NCI-H2081 treated with DMSO at 0.1 percent for 48 hours (cell line): ENCODE measurements at places on chromosomes 6 and 20.
A peak's percentile ranks its signal among the peaks of the same experiment; 100 is the strongest.

DNA sequence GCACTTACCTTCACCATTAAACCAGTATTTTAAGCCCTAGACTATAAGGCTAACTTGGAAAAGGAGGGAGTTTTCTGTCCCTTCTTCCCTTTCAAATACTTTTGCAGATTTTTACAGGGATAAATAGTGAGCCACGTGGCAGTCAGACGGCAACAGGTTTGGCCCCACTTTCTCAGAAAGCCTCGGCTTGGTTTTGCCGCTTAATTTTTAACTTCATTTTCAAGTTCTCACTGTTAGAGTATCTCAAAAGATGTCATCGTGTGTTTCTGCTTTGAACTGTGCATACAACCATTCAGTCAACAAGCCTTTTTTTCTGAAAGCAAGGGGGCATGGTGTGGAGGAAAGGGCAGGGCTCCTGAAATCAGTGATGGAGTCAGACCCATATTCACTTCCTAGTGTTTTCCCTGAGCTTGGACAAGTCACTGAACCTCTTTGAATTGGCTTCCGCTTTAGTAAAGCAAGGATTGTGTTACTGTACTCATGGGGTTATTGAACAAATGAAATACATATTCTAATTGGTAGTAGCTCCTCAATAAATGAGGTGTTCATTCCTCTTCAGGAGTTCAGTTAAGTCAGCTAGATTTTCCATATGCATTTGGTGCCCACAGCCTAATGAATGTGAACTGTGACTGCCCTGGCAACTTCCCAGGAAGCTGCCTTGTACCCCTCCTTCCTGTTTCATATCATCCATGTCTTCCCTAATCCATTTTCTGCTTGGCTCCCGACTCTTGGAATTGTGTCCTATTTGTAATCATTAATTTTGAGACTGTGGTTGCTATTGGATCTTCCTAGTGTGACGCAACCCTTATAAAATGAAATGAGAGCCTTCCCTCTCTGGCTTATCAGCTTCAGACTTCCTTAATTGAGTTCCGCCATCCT is at the start of gene SLC17A2:
Gene SLC17A2, minus strand, starts transcription at position 160 of the 879 bp plus-strand sequence. CDS start 4,895 bp downstream, outside the sequence.
- DNase-seq, result no peak

GRCh38 chr6:72699159-72699558 is 77.3 kb downstream of the KCNQ5 start:
- DNase-seq, result no peak

DNA sequence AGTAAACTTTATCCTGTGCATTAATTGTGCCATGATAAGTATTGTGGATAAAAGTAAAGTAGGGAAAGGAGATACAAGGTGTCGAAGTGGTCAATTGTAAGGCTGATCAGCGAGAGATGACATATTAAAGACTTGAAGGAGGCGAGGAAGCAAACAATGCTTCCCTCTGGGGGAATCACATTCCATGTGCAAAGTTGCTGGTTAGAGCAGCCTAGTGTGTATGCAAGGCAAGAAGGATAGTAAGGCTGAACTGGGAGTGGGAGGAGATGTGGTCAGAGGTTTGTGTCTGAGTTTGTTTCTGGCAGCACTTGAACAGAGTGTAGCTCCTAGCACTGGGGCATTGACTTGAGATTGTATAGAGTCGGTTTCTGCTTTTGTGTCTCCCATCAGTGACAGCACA is 122.9 kb downstream of the SLC35F1 start:
- no peak for DNase-seq

- no peak for DNase-seq
These were observed 3.3 kb downstream of the VEGFA start for GRCh38 chr6:43773050-43773979.

DNA sequence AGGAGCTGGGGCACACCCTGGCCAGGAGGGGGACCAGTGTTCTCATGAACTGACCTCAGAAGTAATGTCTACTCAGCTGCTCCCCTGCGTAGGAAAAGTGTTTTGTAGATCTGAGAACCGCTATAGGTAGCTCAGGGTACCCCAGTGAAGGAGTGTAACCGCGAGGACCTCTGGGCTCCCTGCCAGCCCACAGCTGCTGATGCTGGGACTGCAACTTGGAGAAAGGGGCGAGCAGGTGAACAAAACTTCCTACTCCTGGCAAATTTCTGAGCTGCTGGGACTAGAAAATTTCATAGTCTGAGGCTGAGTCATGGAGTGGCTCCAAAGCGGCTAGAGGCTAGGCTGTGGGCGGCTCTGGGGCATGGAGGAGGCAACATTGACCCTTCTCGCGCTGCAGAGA is 51.9 kb downstream of the PYGB start:
- DNase-seq, result no peak

DNA sequence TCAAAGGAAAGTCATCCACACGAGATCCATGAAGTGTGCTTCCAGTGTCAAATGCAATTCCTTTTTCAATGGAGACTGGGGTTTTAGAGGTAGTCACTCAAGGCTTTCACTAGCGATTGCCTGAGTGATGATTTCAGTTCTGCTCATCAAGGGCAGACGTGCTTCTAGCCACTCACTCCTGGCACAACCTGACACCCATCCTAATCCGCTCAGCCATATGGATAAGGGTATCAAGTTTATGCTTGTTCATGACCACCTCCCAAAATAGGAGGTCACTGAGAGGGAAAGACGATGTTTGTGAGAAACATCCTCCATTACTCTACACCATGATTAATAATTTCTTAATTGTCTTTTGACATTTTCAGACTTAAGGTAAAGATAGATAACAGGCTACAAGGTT is 91.3 kb upstream of the HEY2 start:
- no peak for DNase-seq

- DNase-seq, result no peak
These were observed 356 bp upstream of the IRAK1BP1 start for GRCh38 chr6:78867020-78867369.

DNA sequence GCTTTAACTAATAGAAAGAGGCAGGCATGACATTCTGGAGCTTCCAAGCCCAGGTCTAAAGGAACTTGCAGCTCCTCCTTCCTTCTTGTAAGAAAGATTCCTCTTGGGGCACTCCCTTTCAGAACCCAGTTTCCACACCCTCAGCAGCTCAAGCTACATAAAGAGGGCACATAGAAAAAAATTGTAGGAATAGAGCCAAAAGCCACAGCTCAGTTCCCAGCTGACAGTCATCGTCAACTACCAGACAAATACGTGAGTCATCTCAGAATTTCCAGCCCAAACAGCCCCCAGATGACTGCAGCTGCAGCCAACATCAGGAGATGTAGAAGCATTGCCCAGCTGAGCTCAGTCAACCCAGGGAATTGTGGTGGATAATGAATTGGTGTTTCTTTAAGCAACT is 349.8 kb upstream of the ARID1B start:
- no peak for DNase-seq

GRCh38 chr6:27237089-27237803 is 10.3 kb upstream of the PRSS16 start:
- no peak for DNase-seq

DNA sequence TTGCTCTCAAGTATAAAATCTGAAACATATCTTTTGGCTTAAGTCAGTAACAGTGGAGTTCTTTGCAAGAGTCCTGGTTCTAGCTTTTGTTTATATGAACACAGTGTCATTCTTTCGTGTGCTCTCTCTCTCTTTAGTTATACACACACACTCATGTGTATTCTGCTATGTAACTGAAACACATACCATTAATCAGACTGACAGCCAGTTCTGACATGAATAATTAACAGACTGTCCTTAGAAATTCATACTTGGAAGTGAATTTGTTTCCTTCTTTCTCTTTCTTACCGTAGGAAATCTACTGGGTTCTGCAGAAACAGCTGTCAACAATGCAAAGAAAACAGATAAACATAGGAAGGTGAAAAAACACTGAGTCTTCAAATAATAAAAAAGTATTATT is 2.5 kb downstream of the MCM9 start:
- DNase-seq, result no peak

- no peak for DNase-seq
These were observed 126.0 kb downstream of the RNASET2 start for GRCh38 chr6:166830185-166830890.

- DNase-seq, result no peak
These were observed 9.3 kb downstream of the SERAC1 start for GRCh38 chr6:158158748-158159147.

GRCh38 chr6:48419992-48420391 is 309.0 kb upstream of the PTCHD4 start:
- DNase-seq, result no peak

DNA sequence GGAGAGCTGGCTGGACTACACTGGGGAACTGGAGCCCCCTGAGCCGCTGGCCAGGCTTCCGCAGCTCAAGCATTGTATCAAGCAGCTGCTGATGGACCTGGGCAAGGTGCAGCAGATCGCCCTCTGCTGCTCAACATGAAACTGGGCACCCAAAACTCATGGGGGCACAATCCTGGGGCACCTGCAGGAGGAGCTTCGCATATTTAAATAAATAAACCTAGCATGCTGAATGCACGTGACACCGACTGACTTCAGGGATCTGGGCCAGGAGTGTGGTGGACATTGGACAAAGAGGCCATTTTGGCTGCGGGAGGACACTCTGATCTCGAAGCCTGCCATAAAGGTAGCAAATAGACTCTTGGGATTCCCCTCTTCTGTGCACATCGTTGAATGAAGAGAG is 6.8 kb downstream of the SCAND1 start:
- peak; percentile 3 for DNase-seq

GRCh38 chr20:35263532-35264341 is 14.2 kb downstream of the MMP24OS start:
- DNase-seq, result no peak

DNA sequence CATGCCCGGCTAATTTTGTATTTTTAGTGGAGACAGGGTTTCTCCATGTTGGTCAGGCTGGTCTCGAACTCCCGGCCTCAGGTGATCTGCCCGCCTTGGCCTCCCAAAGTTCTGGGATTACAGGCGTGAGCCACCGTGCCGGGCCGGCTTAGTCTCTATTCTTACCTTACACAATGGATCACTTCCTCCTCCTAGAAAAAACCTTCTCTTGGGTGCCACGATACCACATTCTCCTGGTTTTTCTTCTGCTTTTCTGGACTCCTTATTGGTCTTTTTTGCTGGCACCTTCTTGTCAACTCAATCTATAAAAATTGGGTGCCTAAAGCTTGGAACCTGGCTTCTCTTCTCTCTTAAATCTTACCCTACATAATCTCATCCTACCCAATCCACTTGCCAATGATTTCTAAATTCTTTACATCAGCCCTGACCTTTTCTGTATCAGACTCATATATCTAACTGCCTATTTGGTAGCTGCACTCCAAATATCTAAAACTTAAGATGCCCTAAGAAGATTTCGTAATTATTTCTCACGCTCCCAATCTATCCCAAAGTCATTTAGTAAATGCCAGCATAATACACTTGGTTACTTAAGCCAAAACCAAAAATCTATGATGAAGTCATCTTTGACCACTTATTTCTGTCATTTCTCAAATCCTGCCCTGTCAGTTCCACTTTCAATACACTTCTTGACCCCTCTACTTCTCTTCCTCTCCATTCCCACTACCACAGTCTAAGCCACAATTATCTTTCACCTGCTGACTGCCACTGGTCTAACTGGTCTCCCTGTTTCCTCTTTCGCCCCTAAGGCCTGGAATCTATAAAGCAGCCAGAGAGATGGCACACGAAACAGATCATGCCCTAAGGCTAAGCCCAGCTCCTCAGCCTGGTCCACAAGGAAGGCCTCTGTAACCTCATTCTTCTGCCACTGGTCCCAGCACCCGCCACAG is 43.2 kb downstream of the ELMO2 start:
- no peak for DNase-seq

- DNase-seq, result no peak
These were observed 181.9 kb downstream of the SCP2D1 start for GRCh38 chr20:18995455-18995854.

DNA sequence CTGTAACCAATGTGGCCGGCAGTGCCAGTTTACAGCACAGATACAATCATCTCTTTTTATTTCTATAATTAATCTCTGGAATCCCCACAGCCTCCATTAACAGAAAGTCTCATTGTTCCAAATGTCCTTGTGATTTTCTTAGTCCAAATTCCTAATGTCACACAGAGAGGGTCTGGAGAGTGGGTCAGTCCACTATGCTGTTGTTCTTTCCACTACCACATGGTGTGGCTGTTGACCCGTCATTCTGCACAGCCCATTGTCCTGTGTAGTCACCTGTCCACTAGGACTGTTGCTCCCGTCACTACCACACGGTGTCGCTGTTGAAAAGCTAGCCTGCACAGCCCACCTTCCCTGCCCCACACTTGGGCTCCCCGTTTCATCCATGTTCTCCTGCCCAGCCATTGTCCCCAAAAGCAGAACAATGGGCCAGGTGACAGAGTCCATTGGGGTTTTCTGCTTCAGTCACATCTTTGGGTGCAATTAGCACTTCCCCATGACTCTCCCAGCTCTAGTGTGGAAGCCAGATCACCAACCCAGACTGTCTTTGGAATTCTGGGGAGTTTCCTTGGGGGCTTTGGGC is 8.6 kb upstream of the LBP start:
- no peak for DNase-seq

- no peak for DNase-seq
These were observed 156.4 kb upstream of the PDE10A start for GRCh38 chr6:165819394-165819793.

GRCh38 chr20:41508335-41508734 is 109.8 kb downstream of the CHD6 start:
- no peak for DNase-seq

DNA sequence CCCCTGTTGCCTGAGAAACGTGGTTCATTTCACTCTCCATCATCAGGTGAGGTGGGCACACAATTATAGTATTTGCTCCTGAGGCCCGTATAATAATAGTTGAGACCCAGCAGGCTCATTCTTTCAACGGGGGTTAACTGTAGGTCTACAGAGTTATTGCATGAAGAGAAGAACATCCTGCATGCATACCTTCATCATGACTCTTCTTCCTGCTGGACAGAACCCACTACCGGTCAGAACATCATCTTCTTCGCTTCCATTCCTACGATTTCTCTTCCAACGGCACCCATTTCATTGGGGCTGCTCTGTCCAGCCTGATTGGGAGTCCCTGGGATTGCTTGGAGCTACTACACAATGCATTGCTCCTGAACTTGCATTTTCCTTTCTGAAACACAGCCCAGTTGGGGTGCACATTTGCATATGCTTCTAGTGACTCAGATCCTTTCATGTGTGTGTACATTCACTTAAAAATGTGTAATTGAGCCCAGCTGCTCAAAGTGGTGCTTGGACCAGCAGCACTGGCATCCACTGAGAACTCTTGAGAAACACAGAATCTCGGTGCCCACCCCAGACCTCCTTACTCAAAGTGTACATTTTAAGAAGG is 57.4 kb downstream of the SLC24A3 start:
- DNase-seq, result no peak

DNA sequence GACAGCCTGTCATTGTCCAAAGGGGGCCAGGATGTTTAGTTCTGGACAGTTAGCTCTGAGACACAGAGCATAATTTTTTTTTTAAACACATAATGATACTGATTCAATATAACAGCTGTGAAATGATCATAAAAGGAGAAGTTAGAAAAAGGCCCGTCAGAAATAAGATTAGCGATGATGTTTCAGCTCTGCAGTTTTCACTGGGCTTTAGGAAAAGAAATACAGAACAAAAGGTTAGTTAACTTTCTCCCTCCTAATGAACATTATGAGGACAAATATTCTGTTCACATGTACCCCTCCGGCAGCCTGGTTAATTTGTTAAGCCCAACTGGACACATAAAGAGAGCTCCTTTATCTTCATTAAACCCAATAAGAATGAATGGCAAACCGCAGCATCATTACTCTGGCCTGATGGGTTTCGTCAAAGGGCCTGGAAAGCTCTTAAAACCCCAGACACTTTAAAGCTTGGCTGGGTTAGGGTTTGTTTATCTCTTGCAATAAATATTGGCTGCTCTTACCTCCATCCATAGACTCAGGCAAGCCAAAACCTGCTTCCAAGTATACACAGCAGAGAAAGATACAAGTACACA is 394.6 kb downstream of the KIF16B start:
- no peak for DNase-seq

GRCh38 chr20:46154305-46154704 is 36.2 kb downstream of the CD40 start:
- DNase-seq, result no peak
